Endothelial cell (in vitro differentiated cells): ENCODE measurements at places on chromosomes 2 and 18.

DNA sequence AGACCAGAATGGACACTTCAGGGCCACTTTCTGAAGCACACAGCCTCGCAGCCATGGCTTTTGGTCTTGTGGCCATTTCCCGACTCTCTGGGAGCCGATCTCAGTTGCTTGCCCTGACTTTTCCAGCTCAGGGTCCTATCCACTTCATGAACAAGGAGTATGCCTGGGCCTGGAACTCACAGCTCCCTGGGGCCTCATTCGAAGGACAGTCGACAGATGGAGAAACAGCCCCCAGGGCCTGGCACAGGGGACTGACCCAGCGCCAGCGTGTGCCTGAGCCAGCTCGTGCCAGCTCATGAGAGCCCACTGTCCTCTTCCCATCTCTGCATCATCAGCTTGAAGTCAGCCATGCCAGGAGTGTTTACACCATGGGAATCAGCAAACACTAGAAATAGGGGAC is 134.6 kb upstream of the GPC1 start:
- no peak for DNase-seq

DNA sequence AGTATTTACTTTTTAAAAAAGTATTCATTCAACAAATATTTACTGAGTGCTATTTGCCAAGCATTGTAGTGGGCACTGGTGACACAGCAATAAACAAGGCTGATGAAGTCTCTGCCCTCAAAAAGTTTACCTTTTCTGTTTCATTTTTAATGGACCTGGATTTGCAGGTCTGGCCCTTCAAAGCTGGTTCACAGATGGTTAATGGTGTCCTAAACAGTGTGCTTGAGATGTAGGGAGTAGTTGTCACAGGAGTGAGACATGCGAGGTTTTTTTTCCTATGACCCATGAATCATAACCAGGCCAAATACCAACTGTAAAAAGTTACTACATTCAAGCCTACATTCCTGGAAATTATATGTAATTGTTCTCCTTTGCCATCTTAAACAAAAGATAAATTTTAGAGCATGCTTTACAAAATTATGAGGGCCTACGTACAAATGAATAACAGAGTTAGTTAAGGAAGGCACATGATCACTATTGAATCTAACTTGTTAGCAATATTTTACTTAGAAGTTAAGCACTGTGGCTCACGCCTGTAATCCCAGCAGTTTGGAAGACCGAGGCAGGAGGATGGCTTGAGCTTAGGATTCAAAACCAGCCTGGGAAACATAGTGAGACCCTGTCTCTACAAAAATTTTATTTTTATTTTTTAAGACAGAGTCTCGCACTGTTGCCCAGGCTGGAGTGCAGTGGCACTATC is 223.9 kb downstream of the MBD5 start:
- no peak for DNase-seq

DNA sequence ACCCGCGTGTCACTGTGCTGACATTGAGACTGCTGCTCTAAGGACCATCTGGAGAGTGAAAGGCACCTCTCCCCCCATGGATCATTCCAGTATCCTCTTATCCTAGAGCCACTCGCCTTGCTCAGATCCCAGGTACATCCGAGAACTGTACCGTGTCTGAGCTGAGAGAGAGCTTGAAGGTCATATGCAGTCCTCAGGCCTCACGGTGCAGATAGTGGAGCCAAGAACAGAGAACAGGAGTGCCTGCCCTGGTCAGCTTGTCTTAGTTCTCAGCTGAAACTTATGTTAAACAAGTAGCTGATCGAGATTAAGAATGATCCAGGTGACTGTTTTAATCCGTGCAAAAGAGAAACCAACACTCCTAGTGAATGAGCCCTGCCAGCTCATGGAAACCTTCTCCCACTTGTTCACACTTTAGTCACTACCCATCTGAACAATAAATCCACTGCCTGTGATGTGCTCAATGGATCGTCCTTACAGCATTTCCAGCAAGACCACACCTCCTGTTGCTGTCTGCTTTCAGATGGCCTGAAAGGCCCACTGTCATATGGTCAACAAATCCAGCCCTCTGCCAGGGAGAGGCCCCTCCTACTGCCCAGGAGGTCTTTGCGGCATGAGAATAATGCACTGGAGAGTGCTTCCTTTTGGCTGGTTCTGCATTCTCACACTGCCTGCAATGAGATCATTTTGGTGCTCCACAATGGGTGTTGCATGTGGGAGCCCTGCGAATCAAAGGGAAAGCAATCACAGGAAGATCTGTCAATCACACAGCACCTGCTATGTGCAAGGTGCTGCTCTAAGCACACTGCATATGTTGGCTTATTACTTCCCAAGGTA is 43.7 kb upstream of the APCDD1 start:
- no peak for DNase-seq

GRCh38 chr2:43180897-43181296 is 45.5 kb downstream of the ZFP36L2 start:
- DNase-seq: no peak

GRCh38 chr2:160783474-160783873 is 289.9 kb upstream of the RBMS1 start:
- DNase-seq: no peak

- DNase-seq: no peak
Measured at GRCh38 chr2:129763190-129763846, 216.1 kb upstream of the RAB6C start.

- no peak for DNase-seq
Measured at GRCh38 chr2:113236367-113237159, 42.2 kb downstream of the PAX8 start.

GRCh38 chr2:209269024-209269423 is 154.8 kb upstream of the MAP2 start:
- no peak for DNase-seq

DNA sequence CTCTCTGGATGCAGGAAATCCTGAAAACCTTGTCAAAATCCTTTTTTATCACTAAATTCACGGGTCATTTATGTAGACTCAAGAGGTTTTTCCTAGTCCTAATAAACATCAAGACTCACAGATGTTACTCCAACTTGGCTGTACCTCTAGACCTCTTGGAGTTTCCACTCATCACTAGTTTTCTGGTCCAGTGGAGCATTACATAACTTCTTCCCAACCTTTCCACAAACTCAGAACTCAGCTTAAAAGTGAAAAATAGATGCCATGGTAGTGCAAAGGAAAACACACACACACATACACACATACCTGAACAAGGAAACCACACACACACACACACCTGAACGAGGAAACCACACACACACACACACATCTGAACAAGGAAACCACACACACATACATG is 807.2 kb downstream of the LRP1B start:
- DNase-seq: no peak

DNA sequence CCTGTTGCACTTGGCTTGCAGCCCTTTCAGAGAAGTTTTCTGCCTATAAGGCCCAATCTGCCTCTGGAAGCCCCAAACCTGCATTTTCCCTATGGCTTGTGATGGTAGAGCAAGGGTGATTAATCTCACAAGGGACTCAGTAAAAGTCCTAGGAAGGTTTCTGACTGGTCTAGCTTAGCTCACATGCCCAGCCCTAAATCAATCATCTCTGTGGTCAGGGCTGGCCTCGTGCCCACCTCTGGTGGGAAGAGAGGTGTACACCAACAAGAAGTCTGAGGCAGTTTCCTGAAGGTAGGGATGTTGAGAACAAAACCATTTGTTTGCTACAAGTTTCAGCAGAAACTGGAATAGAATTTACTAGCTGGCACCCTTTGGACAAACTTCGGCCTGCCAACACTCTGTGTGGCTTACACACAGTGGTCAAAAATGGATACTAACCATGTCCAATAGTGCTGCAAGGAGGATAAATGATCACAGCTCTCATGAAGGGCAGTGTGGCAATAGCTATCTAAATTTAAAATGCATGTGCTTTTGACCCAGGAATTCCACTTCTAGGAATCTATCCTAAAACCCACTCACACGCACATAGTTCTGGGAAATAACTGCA is 96.4 kb downstream of the EN1 start:
- no peak for DNase-seq

GRCh38 chr2:45191976-45192375 is 182.7 kb upstream of the SIX2 start:
- no peak for DNase-seq

GRCh38 chr2:144582651-144583380 is 62.9 kb upstream of the ZEB2 start:
- DNase-seq: peak; percentile 33

GRCh38 chr2:177243476-177243875 is 21.1 kb downstream of the NFE2L2 start:
- DNase-seq: no peak

DNA sequence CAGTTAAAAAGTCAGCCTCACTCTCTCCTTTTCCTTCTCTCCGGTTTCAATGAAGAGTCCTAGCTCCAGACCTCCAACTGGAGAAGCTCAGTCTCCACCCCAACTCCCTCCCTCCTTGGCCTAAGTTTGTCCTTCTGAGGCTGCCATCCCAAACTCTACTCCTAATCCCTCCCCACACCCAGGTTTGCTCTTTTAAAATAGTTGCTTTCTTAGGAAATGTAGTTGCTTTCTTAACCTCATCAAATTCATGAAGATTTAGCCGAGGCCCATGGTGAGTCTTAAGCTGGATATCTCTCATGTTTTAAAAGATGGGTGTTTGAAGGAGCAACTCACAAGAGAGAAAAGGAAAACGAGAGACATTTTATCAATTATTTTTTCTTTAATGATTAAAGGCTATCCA is 937 bp upstream of the LANCL1 start:
- peak; percentile 23 for DNase-seq

- no peak for DNase-seq
Measured at GRCh38 chr2:135182601-135183000, 130.5 kb downstream of the RAB3GAP1 start.

DNA sequence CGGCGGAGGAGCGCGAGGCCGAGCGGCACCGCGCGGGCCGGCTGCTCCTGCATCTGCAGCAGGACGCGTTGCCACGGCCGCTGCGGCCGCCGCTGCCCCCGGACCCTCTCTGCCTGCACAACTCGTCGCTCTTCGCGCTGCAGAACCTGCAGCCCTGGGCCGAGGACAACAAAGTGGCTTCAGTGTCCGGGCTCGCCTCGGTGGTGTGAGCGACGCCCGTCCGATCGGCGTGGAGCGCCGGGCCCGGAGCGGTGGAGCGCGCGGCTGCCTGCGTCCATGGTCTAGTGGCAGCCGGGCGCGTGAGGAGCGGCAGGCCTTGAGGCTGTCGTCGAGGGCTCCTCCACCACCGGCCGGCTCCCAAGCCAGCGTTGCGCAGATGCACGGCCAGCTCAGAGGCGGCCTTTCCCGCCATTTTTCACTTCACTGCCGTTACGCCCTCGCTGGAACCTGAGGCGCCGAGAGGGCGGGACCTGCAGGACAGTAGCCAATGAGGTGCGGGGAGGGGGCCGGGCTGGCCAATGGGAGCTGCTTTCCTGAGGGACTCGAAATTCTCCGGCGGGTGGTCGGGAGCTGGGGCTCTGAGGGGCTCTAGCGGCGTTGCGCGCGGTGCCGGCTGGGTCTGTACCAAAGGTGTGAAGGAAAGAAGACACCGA is 1.9 kb downstream of the TLX2 start:
- DNase-seq: peak; percentile 74

DNA sequence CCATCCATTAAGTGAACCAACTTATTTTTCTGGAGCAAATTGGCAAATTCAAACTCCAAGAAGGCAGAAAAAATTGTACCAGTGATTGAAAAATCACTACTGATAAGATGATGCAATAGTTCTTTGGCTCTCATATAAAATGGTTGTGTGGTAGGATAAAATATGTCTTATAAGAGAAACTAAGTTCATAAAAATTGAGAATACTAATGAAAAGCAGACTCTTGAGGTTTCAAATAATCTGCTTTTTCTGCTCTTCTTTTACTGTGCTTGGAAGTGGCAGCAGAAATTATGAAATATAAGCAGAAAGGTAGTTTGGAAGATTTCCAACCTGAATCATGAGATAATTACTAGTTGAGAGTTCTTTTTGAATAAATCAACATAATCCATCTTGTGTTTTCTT is 61.9 kb downstream of the PPP1R1C start:
- DNase-seq: no peak

GRCh38 chr2:162888652-162889051 is 50.1 kb upstream of the KCNH7 start:
- no peak for DNase-seq

DNA sequence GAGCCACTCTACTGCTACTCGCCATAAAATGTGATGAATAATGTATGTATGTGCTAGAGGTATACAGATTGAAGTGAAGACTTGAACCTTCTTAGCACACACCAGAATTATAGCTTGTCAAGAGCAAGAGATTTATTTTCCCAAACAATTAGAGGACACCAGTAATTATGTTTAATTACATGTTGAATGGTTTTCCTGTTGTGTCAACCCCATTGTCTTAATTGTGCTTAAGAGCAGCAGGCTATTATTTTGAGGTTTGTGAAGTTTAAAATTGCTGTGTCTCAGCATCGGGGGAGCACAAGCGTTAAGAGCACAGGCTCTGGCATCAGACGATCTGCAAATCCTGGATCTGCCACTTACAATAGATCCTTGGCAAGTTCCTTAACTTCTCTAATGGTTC is 29.0 kb downstream of the KIF5C start:
- DNase-seq: no peak

- DNase-seq: no peak
Measured at GRCh38 chr2:458425-458815, 170.5 kb upstream of the ALKAL2 start.

GRCh38 chr2:197248001-197248401 is 62.6 kb downstream of the ANKRD44 start:
- no peak for DNase-seq

DNA sequence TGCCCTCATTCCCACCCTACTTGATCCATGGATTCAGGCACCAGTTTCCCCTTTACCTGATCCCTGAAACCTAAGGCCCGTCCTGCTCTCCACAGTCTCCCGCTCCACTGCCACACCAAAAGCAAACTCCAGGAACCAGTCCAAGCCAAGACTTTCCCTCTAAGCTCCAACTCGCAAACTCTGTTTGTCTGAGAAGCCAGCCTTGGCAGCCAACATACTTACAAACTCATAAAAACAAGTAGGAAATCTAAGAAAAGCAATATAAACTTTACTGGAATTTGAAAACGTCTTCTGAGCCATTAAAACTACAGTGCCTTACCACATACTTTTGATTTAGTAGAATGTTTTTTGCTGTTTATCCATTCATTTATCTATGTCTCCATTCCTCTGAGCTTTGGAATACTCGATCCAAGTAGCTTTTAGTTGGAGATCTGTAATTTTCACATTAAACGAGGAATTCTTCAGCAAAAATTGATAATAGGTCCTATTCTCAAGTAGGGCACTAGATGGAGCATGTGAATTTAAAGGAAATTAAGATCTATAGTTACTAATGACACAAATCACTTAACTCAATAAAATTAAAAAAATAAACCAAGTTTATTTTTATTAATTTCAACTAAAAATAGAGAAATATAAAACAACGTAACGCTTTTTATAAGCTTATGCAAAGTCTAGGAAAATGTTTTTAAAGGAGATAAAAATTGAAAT is 199.7 kb downstream of the MYO3B start:
- DNase-seq: no peak

GRCh38 chr18:76436342-76436741 is 58.7 kb downstream of the ZNF516 start:
- no peak for DNase-seq

GRCh38 chr2:57549642-57550102 is 496.9 kb upstream of the VRK2 start:
- no peak for DNase-seq
